Activated CD4-positive, alpha-beta T cell treated with anti-CD3 and anti-CD28 coated beads, Interleukin-10, Interleukin-2, amounts not matched to agents 100 ng/mL and 50 ng/mL, durations not matched to agents 16 hours and 8 hours (primary cell): ENCODE measurements at places on chromosomes 7 and 10.

DNA sequence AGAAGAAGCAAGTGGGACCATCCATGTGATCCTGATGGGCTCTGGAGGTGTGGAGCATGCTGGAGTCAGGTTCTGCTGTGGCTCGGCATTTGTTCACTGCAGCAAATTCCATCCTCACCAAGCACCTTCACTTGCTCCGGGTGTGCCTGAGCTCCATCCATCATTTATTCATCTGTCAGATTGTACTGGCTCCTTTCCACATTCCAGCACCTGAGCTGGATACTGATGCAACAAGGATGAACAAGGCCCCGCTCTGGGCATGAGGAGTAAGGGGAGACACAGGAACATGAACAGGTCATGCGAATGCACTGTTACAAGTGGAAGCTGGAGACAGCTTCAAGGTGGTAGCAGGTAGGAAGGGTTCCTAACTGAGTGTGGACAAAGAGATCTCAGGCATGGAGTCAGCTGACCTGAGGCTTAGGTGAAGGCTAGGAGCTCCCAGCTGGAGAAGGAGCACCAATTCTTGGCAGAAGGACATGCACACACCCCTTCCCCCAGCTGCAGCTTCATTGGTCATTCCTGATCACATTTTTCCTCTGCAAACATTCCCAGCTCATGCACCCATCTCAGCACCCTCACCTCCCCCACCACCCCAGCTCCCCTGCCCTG lies 133.7 kb upstream of the ZMIZ1 start:
- no peak for DNase-seq

DNA sequence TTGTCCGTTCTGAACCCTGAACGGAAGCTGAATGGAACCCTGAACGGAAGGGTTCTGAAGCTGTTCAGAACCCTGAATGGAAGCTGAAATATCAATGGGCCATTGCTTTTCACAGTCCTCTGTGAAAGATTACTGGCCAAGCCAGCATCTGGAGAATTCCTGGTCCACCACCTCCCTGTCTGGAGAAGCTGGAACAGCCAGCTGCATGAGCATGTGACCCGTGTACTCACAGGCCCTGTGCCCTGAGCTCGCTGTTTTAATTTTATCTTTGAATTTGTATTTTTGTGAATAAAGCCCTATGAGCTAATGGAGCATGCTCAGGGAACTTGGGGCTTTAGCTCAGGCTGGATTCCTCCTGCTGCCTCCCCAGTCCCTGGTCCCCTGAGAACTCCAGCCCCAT lies 37.2 kb downstream of the HTRA1 start:
- DNase-seq: no peak

DNA sequence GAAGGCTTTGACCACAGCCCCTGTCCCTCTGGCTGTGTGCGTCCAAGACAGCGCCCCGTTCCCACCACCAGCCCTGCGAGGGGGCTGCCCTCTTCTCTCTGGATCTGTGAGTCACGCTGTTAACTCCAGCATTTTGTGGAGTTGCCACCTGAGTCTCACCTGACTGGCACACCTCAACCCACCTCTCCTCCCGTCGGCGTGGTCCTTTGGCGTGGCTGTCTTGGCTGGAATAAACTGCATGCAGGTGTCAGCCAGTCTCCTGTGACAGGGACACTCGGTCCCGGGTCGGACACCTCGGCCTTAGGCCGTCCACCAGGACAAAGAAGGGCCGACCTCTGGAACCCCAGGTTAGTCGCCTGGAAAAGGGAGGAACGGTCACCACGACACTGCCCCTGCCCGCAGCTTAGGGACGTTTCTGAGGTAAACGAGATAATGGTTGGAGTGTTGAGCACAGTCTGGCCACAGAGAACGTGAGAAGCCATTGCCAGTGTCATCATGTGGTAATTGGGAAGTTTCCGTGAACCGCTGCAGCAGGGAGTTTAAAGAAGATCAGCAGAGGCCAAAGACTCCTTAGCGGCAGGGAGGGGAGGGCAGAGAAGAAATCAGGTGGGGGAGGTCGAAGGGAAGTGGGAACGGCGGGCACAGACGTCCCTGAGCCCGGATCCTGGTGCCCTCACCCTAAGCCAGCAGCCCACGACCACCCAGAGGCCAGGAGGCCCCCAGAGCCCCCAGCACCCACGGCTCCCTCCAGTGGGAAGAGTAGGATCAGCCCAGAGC lies 73.6 kb upstream of the FAM20C start:
- no peak for DNase-seq

DNA sequence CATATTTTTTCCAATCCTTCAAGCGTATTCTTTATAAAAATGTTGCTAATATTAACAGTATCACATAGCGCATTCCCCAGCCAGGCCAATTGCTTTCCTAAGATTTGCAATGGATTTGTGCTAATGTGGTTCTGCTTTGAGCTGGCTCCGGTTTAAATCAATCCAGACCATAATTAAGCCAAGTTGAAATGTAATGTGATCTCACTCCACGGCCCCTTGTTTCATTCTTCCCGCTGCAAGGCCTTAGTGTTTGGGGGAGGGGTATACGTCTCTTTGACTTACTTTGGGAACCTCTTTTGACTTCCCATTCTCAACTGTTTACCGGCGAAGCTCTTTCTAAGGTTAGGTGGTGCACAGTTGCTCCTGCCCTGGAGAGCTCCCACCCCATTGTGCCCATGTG lies 86.4 kb downstream of the PRPF18 start:
- no peak for DNase-seq

DNA sequence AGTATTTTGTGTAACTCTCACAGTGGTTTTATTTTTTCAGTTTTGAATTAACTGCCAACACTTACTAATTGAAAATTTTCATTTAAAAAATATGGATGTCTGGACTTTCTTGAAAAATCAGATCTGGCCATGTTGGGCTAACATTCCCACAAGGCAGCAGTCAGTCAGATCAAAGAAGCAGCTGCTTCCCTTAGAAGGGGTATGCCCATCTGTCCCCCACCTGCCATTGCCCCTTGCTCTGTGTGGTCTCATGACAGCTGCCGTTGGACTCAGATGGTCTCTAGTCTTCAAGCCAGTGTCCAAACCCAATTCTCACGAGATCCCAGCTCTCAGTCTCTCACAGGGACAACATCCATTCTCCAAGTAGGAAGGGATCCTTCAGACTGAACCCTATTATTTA lies 212.1 kb upstream of the GHITM start:
- DNase-seq: no peak

DNA sequence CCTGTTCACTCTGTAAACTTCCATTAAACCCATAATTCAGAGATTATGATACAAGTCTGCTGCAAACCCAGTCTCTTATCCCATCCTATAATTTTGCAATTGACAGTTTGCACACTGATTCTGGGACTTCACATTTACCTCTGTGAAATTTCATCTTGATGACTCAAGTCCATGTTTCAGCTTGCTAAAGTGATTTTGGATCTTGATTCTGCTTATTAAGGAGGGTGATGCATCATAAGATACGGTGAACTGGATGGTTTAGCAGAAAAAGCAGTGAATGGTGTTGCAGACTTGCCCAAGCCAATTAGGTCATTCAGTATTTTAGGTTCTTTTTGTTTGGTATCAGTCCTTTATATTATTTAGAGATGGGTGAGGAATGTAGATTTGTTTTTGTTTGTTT lies 125.5 kb upstream of the PODXL start:
- no peak for DNase-seq

GRCh38 chr7:143015926-143016490 lies 10.9 kb downstream of the OR9A2 start:
- no peak for DNase-seq

- no peak for DNase-seq
These were observed 341.6 kb upstream of the MEOX2 start for GRCh38 chr7:16028103-16028502.

DNA sequence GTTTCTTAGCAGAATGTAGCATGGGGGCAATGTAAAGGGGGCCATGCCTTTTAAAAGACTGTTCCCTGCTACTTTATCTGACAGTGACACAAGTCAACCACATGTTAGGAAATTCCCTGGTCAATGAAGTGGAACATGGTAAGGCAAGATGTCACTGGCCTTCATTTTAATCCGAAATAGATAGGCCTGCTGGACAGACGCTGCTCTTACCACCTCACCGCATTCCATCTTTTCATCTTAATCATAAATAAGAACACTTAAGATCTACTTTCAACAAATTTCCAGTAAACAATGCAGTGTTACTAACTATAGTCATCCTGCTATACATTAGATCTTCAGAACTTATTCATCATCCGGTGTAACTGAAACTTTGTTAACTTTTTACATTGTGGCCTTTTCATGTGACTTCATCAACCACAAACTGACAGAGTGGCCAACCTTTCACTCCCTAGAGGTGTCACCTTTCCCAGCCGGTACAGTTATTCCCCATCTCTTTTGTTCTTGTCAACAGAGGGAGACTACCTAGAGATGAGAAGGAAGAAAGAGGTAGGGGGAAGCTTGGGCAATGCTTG lies 15.6 kb downstream of the ASB4 start:
- peak; percentile 89 for DNase-seq

DNA sequence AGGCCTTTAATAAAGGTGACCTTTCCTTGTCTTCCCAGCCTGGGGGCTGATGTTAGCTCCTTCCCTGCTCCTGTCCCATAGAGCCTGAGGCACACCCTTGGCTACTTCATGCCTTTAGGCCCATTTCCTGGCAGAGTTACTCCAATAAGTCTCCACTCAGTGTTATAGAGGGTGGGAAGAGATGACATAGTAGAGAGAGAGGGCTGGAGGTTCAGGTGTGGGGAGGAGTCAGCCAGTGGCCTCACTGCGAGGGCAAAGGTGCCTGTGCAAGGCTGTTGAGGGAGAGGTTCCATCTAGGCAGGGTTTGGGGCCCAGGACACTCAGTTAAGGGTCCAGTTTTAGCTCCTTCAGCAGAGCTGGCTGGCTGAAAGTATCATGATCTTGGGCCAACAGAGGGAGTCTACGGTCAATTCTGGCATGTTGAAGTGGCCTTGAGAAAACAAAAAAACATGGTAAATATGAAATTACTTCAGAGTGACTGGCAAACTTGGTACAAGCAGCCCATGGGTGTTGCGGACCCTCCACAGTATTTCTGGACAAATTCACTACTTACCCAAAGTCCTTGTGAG lies 67.9 kb downstream of the ZNF783 start:
- no peak for DNase-seq

- DNase-seq: no peak
These were observed 1.8 kb upstream of the CAMK2G start for GRCh38 chr10:73876157-73876556.

DNA sequence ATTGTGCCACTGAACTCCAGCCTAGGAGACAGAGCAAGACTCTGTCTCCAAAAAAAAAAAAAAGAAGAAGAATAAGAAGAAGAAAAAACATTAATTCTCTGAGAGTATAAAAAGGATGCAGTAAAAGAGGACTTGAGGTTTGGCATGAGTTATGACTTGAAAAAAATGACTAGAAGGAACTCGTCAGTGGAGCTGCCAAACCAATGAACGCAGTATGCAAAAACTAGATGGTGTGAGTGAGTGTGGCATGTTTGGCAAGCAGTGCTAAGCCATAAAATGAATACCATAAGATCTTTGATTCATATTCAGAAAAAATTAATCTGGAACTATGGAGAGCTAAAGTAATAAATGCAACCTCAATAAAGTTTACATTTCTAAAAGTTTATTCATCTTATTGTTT lies 68.6 kb upstream of the MEOX2 start:
- no peak for DNase-seq

GRCh38 chr10:68666280-68666760 lies 54.7 kb upstream of the CCAR1 start:
- DNase-seq: peak; percentile 40

- DNase-seq: no peak
These were observed 117.8 kb downstream of the ZMIZ1 start for GRCh38 chr10:79186486-79187120.

DNA sequence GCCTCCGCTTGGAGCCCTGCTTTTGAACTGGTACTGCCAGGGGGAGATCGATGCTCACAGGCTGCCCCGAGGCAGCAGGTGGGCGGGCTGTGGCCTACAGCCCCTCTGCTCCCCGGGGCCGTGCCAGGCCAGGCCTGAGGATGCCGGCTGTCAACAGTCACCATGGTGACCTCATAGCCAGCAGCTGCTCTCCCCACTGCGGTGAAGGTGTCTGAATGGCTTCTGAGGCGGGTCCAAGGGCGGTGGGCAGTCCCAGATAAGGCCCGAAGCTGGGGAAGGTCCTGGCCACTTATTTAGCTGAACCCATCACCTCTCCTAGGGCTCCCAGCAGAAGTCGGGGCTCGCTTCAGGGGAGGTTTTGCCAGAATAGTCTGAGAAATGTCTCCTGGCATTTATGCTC lies 179.3 kb downstream of the ARHGAP12 start:
- DNase-seq: no peak

- DNase-seq: no peak
These were observed 17.3 kb downstream of the MGAM start for GRCh38 chr7:142012825-142013511.

GRCh38 chr7:41431671-41432070 lies 271.2 kb downstream of the INHBA start:
- DNase-seq: no peak

DNA sequence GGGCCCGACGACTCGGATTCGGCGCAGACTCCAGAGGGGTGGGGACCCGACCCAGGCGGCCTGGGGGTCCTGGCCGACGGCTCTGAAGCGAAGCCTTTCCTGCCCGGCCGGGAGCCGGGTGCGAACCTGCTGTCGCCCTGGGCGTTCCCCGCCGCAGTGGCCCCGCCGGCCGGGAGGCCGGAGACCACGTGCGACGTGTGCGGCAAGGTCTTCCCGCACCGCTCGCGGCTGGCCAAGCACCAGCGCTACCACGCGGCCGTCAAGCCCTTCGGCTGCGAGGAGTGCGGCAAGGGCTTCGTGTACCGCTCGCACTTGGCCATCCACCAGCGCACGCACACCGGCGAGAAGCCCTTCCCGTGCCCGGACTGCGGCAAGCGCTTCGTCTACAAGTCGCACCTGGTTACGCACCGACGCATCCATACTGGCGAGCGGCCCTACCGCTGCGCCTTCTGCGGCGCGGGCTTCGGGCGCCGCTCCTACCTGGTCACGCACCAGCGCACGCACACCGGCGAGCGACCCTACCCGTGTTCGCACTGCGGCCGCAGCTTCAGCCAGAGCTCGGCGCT lies 15.4 kb downstream of the ZNF316 start:
- DNase-seq: no peak

DNA sequence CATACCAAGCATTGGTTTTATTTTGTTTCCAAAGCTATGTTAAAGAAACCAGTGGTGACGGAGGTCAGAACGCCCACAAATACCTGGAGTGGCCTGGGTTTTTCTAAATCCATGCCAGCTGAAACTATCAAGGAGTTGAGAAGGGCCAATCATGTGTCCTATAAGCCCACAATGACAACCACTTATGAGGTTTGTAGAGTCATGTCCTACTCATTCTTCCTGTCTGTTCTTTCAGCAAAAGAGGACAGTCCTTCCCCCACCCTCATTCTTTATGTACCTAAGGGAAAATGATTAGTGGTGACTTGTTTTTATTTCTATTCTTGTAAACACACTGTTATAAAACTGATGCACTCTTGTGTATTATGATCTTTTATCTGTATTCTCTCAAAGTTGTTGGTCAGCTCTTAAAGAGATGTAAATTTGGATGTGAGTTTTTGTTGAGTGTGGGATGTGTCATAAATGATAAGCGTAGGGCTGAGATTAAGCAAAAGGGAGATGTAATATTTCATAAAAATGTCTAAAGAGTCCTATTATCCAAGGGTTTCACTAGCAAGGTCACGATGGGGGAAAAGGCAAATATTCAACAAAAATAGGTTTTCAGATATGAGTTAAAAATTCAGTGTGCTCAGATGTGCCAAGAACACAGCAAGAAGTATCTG lies 294.4 kb downstream of the BICC1 start:
- no peak for DNase-seq
